CD4-positive, alpha-beta T cell treated with Interleukin-21 for 1 hour (primary cell): ENCODE measurements at places on chromosomes 13 and 19.

GRCh38 chr13:110228936-110229904 lies 77.7 kb downstream of the COL4A1 start:
- DNase-seq, result no peak

- DNase-seq, result no peak
Measured at GRCh38 chr13:29270271-29270985, 325.1 kb downstream of the SLC7A1 start.

DNA sequence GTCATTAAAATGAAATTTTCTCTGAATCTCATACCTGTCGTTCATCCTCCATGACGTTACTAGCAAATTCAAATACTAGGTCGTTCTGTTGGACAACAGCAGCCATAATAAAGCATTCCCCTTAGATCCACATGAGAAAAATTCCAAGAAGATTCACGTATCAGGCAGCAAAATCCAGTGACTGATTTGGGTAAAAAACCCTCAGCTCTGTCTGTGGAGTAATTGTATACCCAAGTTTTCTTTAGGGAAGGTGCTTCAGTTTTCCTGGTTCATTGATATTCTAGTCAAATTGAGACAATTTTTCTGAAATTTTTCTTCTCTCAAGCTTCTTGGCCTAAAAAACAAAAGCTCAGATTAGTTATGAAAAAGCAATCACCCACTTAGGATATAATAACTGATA lies 37.2 kb downstream of the ELF1 start:
- no peak for DNase-seq

DNA sequence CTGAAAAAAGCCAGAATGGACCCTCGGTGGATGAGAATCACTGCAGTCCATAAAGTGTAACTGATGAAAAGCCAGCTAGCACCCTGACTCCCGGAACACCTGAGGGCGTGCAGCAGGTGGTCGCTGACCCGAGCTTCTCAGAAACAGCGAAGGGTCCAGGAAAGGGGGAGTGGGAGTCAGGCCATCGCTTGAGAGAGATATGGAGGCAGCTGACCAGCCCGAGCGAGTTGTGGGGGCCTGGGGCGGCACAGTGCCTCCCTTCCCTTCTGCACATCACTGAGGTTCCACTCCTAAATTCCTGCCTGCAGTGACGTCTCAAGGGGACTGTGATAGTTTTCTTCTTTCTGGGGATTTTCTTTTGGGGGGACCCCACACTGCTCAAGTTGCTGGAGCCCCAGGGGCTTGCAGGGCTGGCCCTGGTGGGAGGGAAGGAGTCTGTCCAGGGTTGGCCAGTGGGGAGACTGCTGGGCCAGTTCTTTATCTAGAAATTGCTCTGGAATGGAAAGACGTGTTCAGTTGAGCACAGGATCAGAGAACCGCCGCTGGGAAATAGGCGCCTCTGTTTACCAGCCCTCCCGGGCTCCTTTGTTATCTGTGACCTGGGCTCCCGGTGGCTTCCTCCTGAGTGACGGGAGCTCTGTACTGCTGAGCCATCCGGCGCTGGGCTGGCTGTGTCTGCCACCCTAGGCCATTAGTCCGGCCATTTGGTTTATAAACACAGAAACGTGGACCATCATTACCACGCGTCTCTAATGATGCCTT lies 71.3 kb downstream of the RAB20 start:
- DNase-seq, result no peak

- DNase-seq, result no peak
Measured at GRCh38 chr19:335072-335471, 9.5 kb downstream of the MIER2 start.

DNA sequence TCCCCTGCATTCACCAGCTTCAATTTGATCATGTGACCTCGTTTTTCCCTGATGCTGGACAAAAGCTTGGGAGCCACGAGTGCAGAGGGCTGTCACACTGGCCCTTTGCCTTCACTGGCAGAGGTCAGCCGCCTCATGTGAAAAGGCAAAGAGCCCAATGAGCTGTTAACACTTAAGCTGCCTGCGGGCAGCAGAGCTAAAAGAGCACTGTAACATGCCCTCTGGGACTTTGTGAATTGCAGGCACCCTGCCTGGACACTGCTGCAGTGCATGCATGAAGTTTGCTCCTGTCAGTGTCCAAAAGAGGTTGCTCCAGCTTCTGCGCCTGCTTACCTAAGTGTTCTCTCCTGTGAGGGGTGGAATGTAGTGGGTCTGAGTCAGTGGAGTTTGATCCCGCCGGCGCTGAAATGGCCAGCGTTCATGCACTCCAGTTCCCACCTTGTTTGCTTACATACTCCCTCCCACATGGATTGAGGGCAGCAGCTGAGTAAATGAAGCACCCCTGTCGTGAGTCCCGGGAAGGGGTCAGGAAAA lies 193.7 kb downstream of the RFC3 start:
- DNase-seq, result no peak

DNA sequence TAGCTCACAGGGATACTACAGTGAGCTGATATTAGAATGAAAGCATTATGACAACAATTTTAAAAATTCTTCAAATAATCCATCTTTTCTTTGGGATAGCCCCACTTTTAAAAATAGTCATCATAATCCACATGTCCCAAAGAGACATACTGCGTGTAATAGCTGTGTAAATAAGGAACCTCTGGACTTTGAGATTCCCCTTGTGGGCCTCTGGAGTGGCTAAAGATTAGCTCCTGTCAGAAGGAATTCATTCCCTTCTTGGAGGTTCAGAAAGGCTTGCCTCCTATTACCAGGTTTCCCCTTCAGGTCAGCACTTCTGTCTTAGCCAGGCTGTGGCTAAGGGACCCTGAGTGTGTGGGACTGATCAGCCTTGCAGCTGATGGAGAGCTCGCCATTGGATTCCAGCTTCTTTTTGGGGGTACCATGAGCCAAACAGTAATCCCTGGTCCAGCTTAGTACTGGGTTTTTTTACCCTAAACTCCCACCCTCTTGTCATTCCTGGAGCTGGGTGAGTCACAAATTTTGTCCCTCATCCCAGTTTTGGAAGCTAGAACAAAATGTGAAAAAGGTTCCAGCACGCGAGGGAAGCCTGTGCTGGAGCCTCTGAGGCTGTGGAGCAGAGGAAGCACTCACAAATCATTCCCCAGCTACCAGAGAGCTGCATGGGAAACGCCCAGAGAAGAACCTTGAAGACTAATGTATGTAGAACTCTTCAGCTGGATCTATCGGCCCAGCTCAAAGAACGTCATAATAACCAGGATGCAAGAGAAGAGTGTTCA lies 96.7 kb downstream of the RNASEH2B start:
- DNase-seq, result no peak
